Upper lobe of right lung (tissue), 1 donor: ENCODE measurements at places on chromosomes 12 and 14. TPM values are rescaled to one million over a fixed set of nuclear protein-coding genes. Genes with fewer than 3 reads are reported as not detected.

DNA sequence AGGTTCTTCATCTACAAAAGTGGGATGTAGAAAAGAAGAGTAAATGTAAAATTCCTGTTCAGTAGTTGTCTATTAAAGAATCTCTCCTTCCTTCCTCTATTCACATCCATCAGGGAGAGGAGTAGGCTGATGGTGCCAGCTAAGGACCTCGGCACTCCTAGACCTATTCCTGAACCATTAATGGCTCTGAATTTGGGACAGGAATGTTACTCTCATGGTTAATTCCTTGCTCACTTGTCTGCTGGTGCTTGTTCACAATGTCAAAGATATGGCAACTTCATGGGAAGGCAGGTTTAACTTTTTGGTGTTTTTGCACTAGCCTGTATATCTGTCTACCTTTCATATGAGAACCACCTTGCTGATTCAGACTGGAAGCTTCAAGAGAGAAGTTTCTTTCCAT, 206.6 kb downstream of the DAD1 start:
- no peaks in the 10 kb centered on the region for H3K36me3 ChIP-seq
- peaks cover 9% of the 10 kb centered on the region for H3K4me1 ChIP-seq
- DNase-seq = no peak

- peak overlapping the region; percentile 80 for H3K4me3 ChIP-seq
- peaks cover 23% of the 10 kb centered on the region for H3K4me1 ChIP-seq
- no peaks in the 10 kb centered on the region for H3K36me3 ChIP-seq
- H3K27ac ChIP-seq = peak overlapping the region; percentile 96
- no peak for DNase-seq
These were observed 1.2 kb downstream of the ULK1 start for GRCh38 chr12:131895640-131896079.

GRCh38 chr12:123101526-123101925, 49.4 kb downstream of the PITPNM2 start:
- no peak overlapping the region for H3K27ac ChIP-seq
- no peaks in the 10 kb centered on the region for H3K36me3 ChIP-seq
- H3K4me1 ChIP-seq = peaks cover 22% of the 10 kb centered on the region
- no peak overlapping the region for H3K4me3 ChIP-seq
- DNase-seq = no peak

- DNase-seq = no peak
- no peaks in the 10 kb centered on the region for H3K27me3 ChIP-seq
- peak overlapping the region; percentile 81 for H3K27ac ChIP-seq
- H3K4me3 ChIP-seq = peak overlapping the region; percentile 94
- no peaks in the 10 kb centered on the region for H3K36me3 ChIP-seq
These were observed 1.1 kb downstream of the GCH1 start for GRCh38 chr14:54901380-54902142.

DNA sequence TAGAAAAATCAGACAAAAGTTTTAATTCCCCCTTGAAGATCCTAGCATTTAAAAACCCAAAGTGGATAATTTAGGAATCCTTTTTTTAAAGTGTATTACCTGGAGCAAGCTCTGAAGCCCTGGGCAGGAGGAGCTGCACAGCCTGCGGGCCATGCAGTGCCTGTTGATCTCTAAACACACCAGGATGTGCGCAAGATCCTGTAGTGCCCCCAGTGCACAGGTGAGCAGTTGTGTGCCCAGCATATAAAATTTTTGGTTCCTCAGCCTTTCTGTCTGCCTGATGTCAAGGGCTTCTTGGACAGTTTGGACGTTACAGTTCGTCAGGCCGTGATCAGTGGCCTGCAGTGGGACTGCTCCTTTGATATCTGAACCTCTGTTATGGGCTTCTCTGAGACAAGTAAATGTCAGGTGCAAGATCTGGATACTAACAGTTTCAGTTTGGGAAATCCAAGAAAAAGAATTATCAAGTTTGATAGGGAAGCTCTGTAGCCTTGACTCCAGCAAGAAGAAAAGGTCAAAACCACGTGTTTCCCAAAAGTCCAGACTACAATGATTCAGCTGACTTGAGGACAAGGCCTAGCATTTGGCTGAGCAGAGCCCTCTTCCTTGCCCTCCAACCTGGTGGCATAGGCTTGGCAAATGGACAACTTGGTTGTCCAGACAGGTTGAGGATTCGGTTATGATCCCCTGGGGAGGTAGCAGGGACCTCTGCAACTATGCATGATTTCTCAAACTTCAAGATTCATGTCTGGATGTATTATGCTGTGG, 1.0 kb downstream of the ATXN7L3B start:
- H3K4me1 ChIP-seq = peaks cover 42% of the 10 kb centered on the region
- H3K27me3 ChIP-seq = no peaks in the 10 kb centered on the region
- H3K4me3 ChIP-seq = peak overlapping the region; percentile 94
- H3K27ac ChIP-seq = peak overlapping the region; percentile 99
- DNase-seq = no peak

DNA sequence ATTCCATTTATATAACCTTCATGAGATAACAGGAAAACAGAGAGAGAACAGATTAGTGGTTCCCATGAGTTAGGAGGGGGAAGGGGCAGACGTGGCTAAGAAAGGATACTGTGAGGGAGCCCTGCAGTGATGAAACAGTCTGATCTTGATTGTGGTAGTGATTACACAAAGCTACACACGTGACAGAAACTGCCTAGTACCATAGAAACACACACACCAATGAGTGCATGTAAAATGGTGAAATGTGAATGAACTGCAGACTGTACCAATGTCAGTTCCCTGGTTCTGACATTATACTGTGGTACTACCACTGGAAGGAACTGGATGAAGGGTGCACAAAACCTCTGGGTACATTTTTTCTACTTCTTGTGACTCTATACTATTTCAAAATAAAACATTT, 36.9 kb downstream of the NRDE2 start:
- H3K27ac ChIP-seq = no peak overlapping the region
- H3K4me3 ChIP-seq = no peak overlapping the region
- no peaks in the 10 kb centered on the region for H3K4me1 ChIP-seq
- no peaks in the 10 kb centered on the region for H3K27me3 ChIP-seq
- no peak for DNase-seq

DNA sequence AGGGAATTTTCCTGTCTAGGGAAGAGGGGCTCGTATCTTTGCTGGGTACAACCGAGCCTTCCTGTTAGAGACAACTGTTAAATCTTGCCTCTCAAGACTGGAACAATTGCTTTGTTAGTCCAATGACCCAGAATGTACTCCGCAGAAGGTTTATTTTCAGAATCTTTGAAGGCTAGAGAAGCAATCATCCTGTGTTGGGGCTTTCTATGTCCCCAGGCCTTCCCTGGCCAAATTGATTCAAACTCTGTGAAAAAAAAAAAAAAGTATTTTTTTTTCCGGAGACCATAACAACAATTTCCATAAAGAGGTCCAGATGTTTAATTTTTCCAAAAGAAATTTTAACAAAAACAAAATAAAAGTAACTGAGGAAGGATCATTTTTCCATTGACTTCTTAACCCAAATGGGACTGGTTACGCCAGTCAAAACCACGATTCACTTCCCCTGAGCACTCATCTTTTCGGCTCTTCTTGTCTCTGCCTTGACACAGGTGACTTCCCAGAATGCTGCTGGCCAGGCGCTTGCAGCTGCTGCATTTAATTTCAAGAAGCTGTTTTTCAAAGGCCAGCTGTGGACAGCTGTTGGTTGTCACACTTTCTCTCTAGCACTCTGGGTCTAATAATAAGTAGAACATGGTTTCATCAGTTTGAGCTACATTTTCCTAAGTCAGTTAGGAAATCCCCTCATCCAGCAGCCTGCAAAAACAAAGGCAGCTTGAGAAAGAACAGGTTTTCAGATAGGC, 81.6 kb upstream of the MANSC4 start:
- no peak overlapping the region for H3K4me3 ChIP-seq
- H3K27ac ChIP-seq = peak overlapping the region; percentile 20
- H3K36me3 ChIP-seq = no peaks in the 10 kb centered on the region
- H3K4me1 ChIP-seq = no peaks in the 10 kb centered on the region
- no peaks in the 10 kb centered on the region for H3K27me3 ChIP-seq
- DNase-seq = no peak

- no peak overlapping the region for H3K27ac ChIP-seq
- no peaks in the 10 kb centered on the region for H3K27me3 ChIP-seq
- H3K4me1 ChIP-seq = no peaks in the 10 kb centered on the region
- no peak overlapping the region for H3K4me3 ChIP-seq
- peaks cover 12% of the 10 kb centered on the region for H3K36me3 ChIP-seq
These were observed 18.2 kb upstream of the CEBPE start for GRCh38 chr14:23137192-23137812.

- no peaks in the 10 kb centered on the region for H3K27me3 ChIP-seq
- H3K27ac ChIP-seq = no peak overlapping the region
- no peak for DNase-seq
- no peak overlapping the region for H3K4me3 ChIP-seq
- H3K4me1 ChIP-seq = no peaks in the 10 kb centered on the region
- peaks cover 27% of the 10 kb centered on the region for H3K36me3 ChIP-seq
These were observed 116.4 kb downstream of the PPHLN1 start for GRCh38 chr12:42442311-42442759.

DNA sequence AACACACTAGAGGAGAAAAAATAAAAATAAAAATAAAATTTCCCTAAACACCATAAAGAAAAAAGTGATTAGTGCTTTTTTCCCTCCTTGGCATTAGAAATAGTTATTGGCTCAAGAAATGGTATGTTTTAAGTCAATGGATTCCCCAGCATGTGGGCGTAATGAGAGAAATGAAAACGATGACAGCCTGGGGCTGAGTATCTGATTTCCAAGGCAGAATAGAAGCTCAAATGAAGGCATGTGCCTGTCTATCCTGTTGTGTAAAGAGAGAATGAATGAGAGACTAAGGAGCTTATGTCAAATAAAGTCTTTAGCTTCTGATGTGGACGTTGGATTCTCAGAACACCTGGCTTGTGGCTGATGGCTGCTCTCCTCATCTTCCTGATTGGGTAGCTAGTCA, 1408.4 kb upstream of the TMEM132C start:
- no peaks in the 10 kb centered on the region for H3K36me3 ChIP-seq
- no peak overlapping the region for H3K27ac ChIP-seq
- no peak for DNase-seq
- no peaks in the 10 kb centered on the region for H3K4me1 ChIP-seq
- H3K27me3 ChIP-seq = no peaks in the 10 kb centered on the region

- H3K36me3 ChIP-seq = no peaks in the 10 kb centered on the region
- no peak for DNase-seq
- H3K4me1 ChIP-seq = peaks cover 4% of the 10 kb centered on the region
- no peak overlapping the region for H3K4me3 ChIP-seq
- H3K27me3 ChIP-seq = no peaks in the 10 kb centered on the region
These were observed 179.7 kb downstream of the RAD51B start for GRCh38 chr14:67999290-67999689.

- DNase-seq = no peak
- peaks cover 66% of the 10 kb centered on the region for H3K36me3 ChIP-seq
- no peak overlapping the region for H3K4me3 ChIP-seq
- H3K4me1 ChIP-seq = peaks cover 3% of the 10 kb centered on the region
- peak overlapping the region; percentile 1 for H3K27ac ChIP-seq
These were observed 19.5 kb downstream of the PSMC1 start for GRCh38 chr14:90275820-90276219.

GRCh38 chr12:14664434-14665023, 31.9 kb downstream of the GUCY2C start:
- no peak for DNase-seq
- no peaks in the 10 kb centered on the region for H3K4me1 ChIP-seq
- no peak overlapping the region for H3K4me3 ChIP-seq
- H3K27me3 ChIP-seq = no peaks in the 10 kb centered on the region

DNA sequence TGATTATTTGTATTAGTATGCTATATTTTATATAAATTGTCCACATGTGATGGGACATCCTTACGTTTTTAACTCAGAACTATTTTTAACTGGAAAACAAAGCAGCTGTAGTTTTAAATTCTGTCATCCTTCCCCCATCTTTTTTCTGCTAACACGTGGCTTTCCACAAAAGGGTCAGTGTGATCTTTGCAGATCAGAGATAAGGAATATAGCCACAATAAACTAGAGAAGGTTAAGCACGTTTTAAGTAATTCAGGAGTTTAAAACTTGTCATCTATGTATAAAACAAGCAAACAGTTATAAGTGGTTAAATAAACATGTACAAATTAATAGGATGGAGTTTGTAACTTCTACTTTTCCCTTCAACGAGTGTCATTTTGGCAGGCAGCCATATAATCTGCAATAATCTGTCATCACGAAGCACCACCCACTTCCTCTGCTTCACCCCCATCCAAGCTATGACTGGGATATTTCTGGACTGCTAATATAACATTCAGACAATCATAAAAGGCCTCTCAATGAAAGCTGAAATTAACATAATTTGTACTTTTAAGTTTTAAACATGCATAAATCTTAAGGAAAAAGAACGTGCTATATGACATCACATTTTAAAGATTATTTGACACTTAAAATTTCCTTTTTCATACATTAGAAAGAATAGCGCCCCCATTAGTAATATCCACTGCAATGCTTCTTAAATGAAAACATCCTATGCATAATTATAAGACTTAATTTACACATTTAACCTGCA, 15.3 kb downstream of the TAOK3 start:
- no peak for DNase-seq
- H3K27me3 ChIP-seq = no peaks in the 10 kb centered on the region
- H3K4me3 ChIP-seq = peak overlapping the region; percentile 38
- peak overlapping the region; percentile 37 for H3K27ac ChIP-seq
- peaks cover 20% of the 10 kb centered on the region for H3K4me1 ChIP-seq
- no peaks in the 10 kb centered on the region for H3K36me3 ChIP-seq

GRCh38 chr12:114405519-114406271, at the start of gene TBX5:
TBX5 (minus strand) TSS chr12:114406144; CDS start chr12:114403898, 2,246 bp downstream.
- DNase-seq = no peak
- no peaks in the 10 kb centered on the region for H3K36me3 ChIP-seq
- H3K4me1 ChIP-seq = no peaks in the 10 kb centered on the region
- peak within 1 kb of the TSS; percentile 55 for H3K4me3 ChIP-seq
- H3K27me3 ChIP-seq = peaks cover 90% of the 10 kb centered on the region
- H3K27ac ChIP-seq = peak within 1 kb of the TSS; percentile 79

Gene TMPRSS12
- not detected for total RNA-seq

Gene PTGER2
- total RNA-seq = 5.3 TPM

Gene TAS2R46
- 1.3 TPM for total RNA-seq

Gene E2F7
- total RNA-seq = 0.29 TPM

Gene TMEM63C
- total RNA-seq = 0.06 TPM

Gene GNB3
- total RNA-seq = 0.32 TPM

Gene NOVA1
- 1.6 TPM for total RNA-seq

Gene RAPGEF3
- 69.6 TPM for total RNA-seq

Gene FAM90A1
- total RNA-seq = 0.43 TPM

Gene GPX2
- total RNA-seq = 0.69 TPM

Gene PZP
- 0.67 TPM for total RNA-seq

Gene STYK1
- total RNA-seq = 0.93 TPM

Gene ADAM20
- 1.2 TPM for total RNA-seq

Gene NT5DC3
- total RNA-seq = 6.5 TPM

Gene HECTD4
- total RNA-seq = 54.7 TPM

Gene PAH
- not detected for total RNA-seq
